Effector CD4-positive, alpha-beta T cell (primary cell): ENCODE measurements at places on chromosomes 7 and 10.

DNA sequence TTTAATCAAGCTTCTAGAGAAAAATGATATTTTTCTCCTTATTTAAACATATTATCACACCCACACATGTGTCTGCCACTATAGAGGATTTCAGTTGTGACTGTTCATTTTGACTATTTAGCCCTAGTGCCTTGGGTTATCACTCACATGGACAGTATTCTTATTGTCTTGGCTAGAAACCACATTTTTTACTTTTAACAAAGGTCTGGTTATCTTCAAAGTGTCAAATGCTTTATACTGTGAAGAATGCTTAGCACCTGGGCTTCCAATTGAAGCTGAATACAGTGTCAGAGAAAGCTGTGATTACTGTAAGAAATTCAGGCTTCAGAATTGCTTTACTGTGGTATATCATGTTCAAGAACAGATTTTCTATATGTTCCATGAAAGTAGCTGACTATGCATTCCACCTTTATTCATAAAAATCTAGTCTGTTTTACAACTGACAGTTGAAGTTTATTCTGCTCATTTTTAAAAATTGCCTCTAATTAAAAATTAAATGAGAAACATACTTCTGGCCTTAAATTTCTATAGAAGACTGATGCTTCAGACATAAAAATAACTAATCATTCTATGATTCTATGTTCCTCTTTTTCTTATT, 278.6 kb downstream of the SEMA3D start:
- DNase-seq, result no peak

DNA sequence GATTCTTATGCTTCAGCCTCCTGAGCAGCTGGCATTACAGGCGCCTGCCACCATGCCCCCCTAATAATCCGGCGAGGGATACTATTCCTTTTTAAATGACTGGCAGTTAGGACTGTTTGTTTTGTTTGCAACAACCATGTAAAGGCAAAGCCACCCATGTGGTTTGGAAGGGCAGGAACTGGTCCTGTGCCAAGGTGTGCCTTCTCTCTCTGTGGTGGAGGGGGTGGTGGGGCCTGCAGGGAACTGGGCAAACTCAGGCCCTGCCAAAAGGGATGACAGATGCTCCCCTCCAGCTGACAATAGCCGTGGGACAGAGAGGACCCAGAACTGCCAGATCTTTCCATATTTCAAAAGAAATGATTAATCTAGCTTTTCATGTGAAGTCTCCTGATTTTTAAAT, 23.5 kb upstream of the WAPL start:
- DNase-seq, result no peak

- DNase-seq, result no peak
These were observed 100.7 kb downstream of the FAM53B start for GRCh38 chr10:124643330-124644009.

DNA sequence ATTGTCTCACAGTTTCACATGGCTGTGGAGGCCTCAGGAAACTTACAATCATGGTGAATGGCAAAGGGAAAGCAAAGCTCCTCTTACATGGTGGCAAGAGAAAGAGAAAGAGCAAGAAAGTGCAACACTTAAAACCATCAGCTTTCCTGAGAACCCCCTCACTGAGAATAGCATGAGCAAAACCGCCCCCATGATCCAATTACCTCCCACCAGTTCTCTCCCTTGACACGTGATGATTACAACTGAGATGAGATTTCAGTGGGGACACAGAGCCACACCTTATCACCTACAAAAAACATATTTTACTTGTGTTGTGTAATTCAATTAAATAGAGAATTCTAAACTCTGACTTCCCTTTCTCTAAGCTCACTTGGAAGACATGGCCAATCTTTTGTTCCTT, 80.2 kb downstream of the SEMA3C start:
- DNase-seq, result no peak

DNA sequence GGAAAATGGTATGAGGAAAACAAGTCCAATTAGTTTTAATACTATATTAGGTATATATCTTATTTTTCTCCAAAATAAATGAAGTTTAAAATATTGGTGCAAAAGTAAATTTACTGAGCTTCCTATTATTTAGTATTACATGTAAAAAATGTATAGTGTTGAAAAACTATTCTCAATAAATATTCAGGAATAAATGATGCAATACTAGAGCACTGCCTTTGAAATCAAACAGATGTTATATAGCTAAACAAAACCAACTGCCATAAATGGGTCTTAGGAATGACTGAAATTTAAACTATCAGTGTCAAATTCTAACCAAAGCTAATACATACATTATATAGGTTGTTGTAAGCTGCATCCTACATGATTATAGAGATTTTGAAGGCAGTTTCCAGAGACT, 1434.0 kb upstream of the LRRTM3 start:
- DNase-seq, result no peak

- no peak for DNase-seq
These were observed 568.7 kb downstream of the ETV1 start for GRCh38 chr7:13420726-13421125.

DNA sequence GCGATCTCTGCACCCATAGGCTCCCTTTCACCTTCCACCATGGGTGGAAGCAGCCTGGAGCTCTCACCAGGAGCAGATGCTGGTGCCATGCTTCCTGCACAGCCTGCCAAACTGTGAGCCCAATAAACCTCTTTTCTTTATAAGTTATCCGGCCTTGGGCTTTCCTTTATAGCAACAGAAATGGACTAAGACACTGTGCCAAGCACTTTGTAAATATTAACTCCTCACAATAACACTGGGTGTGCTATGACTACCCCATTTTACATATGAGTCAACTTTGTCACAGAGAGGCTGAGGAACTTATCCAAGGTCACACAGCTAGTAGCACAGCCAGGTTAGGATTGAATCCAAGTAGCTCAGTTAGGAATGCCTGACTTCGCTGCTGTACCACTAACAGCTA, 79.7 kb upstream of the KCNMA1 start:
- no peak for DNase-seq

DNA sequence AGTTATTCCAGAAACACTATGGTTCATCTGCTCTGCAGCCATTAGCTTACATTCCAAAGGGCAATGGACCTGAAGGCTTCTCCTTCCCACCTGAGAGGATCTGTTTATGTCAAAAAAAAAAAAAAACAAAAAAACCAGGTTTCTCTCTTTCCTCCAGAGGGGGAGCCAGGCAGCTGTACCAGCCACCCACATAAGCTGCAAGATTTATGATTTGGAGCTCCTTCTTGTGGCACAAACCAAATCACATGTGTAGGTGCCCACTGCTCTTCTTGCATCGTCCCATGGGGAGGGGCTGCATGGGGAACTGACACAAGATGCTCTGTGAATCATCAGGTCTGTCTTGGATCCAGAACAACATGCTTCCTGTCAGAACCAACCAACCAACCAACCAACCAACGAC, 231.6 kb upstream of the IGFBP3 start:
- DNase-seq, result no peak

DNA sequence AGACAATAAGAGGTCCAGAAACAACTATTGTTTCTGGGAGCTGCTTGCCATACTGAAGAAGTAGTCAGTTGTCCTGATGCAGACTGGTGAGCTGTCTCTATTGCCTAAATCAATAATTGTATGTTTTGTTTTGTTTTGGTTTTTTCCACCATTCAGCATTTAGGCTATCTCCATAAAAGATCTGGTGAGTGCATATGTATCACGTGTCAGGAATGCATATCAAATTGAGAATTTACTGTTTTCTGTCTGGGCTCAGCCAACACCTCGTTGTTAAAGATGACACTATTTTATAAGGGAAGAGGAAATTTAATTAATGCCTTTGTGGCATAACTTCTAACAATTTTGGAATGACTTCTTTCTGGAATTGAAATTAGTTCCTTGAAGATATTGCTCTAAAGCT, 66.2 kb downstream of the SORCS1 start:
- no peak for DNase-seq

DNA sequence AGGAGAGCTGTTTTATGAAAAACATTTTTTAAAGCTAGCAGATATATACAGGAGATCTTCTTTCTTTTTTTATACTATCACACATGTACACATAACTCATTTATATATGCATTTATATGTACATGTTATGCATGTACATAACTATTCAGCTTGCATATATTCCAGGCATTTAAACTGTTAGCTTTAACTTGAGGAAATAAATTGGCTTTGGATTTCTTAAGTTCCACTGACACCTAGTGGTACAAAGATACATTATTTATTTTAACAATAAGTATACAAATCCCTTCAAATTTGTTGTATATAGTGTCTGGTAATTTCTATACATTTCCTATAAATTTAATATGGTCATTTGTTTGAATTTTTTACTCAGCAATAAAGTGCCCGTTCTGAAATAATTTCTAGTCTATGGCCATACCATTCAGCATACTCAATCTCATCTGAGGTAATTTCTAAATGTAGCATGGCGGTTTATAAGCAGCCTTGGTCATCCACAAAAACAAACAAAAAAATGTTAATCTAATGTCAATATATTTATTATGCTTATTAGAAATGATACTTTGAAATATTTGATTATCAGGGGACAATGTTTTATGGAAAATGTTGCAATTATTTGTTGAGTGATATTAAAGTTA, 11.6 kb downstream of the ZDHHC6 start:
- DNase-seq, result no peak

- DNase-seq, result no peak
These were observed 128.7 kb downstream of the FAM204A start for GRCh38 chr10:118213436-118213835.

GRCh38 chr10:22934726-22935125, 6.9 kb downstream of the ARMC3 start:
- DNase-seq, result no peak

DNA sequence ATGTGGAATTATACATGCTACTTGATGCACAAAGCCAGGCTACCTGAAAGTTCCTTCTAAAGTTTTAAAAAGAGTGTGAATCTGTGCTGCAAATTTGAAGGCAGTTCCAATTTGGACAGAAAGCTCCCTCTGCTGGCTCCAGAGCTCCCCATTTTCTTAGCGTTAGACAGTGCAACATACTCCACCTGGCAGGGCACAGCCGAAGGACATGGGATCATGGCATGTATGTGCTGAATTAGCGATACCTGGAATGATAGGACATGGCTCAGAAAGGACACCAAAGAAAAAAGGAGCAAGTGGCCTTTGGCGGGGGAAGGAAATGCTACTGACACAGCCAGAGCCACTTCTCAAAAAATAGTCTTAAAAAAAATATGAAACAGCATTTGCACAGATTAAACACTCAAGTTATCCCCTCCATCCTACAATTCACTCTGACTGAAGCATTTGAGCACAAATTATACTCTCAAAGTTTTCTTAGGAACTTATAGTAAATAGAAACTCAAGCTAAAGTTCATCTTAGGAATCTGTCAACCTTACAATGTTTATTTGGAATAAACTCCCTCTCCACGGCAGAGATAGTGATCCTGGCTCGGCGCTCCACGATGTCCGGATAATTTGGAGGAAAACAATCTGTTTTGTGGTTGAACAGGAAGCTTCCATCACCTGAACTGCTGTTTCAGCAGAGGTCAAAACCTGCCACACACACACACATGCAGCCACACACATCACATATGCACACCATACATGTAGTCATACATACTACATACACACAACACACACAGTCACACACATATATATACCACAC, 80.0 kb downstream of the C7orf25 start:
- DNase-seq, result no peak

GRCh38 chr7:104415700-104416099, 87.3 kb downstream of the LHFPL3 start:
- no peak for DNase-seq

GRCh38 chr7:134618756-134619530, 27.7 kb upstream of the BPGM start:
- DNase-seq, result no peak

DNA sequence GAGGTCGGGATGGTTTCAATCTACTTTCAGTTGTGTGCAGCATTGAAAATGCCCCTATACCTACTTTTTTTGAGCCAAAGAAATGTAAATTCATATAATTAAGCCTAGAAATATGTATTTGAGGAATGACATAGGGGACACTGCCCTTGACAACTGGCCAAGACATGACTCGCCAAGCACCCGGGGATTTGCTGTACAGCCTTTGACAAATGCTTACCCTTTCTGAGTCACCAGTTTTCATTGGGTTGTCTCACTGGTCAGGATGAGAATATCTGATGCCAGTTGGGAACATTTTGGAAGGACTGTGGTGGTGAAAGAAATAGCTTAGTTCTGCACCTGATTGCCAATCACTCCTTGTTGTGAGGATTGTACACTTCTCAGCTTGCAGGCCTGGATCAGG, 166.8 kb upstream of the HABP2 start:
- no peak for DNase-seq

- no peak for DNase-seq
These were observed 276.9 kb downstream of the RPS24 start for GRCh38 chr10:78310481-78311080.

DNA sequence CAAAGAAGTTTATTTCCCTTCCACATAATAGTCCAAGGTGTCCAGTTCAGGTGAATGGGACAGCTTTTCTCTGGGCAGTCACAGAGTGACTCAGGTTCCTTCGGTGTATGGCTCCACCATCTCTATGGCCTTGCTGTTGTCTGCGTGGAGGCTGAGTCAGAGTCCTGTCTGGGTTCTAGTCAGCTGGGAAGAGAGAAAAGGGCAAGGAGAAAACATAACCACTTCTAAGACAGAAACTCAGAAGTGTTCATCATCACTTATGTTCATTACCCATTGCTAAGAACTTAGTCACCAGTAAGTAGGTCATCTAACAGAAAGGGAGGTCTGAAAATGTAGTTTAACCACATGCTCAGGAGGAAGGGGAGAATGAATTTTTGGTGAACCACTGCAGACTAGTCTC, 32.4 kb upstream of the CCDC7 start:
- no peak for DNase-seq

DNA sequence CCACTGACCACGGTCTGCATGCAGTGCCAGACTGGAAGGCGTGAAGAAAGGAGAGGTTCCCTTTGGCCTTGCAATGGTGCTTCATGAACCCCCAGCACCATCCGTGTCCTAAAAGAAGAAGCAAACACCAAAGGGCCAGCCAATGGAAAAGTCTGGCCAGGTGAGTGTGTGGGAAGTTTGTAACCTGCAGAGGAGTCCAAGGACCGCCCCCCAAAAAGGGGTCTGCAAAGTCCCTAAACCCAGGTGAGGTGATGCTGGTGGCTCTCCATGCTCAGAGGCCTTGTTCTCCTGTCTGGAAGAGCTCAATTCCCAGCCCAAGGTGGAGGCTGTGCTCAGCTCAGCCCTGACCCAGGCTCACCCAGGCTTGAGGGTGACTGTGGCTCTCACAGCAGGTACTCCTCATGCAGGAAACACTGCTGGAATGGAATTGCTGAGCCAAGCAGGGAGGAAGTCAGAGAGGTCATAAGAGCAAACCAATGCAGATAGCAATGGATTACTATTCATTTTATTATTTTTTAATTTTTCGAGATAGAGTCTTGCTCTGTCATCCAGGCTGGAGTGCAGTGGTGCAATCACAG, 52.4 kb upstream of the NANOS1 start:
- no peak for DNase-seq

DNA sequence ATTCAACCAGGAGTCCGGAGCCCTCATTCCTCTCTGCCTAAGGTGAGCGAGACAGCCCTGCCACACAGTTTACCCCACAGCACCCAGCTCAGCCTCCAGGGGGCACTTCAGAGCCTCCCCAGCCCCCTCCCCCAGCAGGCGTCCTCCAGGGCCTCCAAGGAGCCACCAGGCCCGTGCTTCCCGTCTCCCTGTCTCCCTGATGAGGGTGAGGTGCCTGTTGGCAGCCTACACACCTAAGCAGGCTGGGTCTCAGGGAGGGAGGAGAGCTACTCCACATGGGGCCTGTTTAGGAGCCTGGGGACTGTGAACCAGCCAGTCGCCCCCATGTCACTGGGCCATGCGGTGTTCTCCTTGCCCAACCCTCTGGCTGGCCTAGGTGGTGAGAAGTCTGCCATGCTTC, 28.9 kb upstream of the TRIM8 start:
- no peak for DNase-seq

- DNase-seq, result no peak
These were observed 467 bp downstream of the EXOSC1 start for GRCh38 chr10:97445357-97445721.
